ENCODE measurements at places on chromosomes 3 and 15. TPM values are rescaled to one million over a fixed set of nuclear protein-coding genes. Genes with fewer than 3 reads are reported as not detected.

ALDH1A3 gene
- total RNA-seq: 148 TPM

DNA sequence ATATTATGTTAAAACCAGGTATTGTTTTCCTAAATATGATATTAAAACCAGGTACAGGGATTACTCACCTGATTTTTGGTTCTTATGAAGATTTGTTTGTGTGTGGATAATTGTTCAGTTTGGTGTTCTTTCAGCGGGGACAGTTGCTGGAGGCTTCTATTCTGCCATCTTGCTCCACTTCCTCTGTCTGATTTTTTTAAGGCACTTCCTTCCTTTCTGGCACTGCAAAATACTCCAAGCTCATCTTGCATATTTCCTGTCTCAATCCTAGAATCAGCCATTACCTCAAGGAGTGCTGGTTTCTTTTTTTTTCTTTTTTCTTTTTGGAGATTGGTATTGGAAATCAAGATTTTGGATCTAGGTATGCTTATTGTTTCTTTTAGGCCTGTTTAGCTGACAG lies 229.9 kb downstream of the SV2B start:
- no peaks in the 10 kb centered on the region for H3K4me1 ChIP-seq
- no peaks in the 10 kb centered on the region for H3K36me3 ChIP-seq
- no peak for DNase-seq

- peak; percentile 59 for DNase-seq
- H3K4me3 ChIP-seq: no peak overlapping the region
- H3K36me3 ChIP-seq: no peaks in the 10 kb centered on the region
- H3K4me1 ChIP-seq: peaks cover 11% of the 10 kb centered on the region
These were observed 3.6 kb downstream of the GALNT15 start for GRCh38 chr3:16177962-16178627.

DNA sequence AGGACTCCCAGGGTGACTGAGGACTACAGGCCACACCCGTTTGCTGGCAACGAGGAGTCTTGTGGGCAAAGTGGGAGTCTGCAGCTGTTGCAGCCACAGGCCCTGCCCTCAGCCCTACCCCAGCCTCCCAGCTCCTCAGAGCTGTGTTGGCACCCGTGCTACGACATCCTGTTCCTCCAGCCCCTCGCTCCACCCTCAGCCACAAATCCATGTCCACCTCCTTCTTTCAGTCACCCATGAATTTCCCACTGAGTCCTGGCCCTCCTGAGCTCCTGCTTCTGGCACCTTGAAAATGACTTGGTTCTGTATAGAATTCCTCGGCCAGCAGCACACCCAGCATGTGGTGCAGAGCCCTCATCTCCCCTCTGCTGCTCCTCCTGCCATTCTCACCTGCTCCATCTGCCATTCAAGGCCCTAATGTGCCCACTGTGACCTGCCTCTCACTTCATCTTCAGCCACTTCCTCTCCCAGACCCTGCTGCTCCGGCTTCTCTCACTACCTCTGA lies 20.9 kb upstream of the VILL start:
- peak overlapping the region; percentile 75 for H3K27ac ChIP-seq
- no peaks in the 10 kb centered on the region for H3K27me3 ChIP-seq
- peaks cover 17% of the 10 kb centered on the region for H3K4me1 ChIP-seq
- peak; percentile 79 for DNase-seq
- peak overlapping the region; percentile 19 for H3K4me3 ChIP-seq

DNA sequence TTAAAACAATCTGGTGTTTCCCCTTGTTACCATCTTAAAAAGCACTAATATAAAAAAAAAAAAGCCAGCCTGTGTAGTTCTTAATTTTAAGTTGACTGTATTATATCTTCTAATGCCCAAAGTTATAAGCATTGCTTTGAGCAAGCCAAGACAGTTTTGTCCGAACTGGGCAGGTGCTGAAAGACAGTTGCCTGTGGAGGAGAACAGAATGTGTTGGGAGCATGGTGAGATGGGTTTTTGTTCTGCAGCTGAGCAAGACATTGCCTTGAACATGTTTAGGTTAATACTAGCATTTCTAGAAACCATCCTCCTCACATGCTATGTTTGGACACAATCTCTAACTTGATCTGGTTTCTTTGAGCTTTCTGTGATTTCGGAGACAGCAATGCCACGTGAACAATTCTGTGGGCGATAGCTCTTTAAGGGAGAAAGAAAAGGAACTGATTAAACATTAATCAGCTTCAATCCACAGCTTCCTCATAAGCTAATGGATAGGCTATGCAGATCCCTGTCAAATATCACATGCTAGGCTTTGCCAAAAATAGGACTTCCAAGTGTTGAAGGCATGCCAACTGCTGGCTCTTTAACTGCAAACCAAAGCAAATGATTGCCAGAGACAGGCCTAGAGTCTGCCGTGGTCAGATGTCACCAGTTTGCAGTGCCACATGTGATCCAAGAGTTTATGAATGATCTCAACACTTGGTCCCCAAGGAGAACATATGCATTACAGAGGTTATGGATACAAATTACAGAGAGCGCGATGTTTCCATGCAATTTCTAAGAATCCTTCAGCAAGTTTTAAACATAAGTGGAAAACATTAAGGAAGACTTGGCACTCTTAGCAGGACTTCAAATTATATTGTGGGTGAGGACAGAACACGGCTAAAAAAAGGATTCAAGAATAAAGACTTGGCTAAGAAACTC lies 428.1 kb downstream of the ROBO2 start:
- H3K27ac ChIP-seq: peak overlapping the region; percentile 30
- no peaks in the 10 kb centered on the region for H3K36me3 ChIP-seq
- peaks cover 4% of the 10 kb centered on the region for H3K4me1 ChIP-seq
